ENCODE measurements at places on chromosomes 5 and 9. TPM values are rescaled to one million over a fixed set of nuclear protein-coding genes. Genes with fewer than 3 reads are reported as not detected.

The SEMA5A gene
- total RNA-seq = 0.14 TPM

The ORM1 gene
- 2.4 TPM for total RNA-seq

The DMRT2 gene
- not detected for total RNA-seq

The SLC36A3 gene
- total RNA-seq = not detected

The AIF1L gene
- 2.0 TPM for total RNA-seq

The PCDHGB5 gene
- total RNA-seq = 0.91 TPM

The CNTLN gene
- 0.33 TPM for total RNA-seq

The ASS1 gene
- total RNA-seq = 1.4 TPM
